ENCODE measurements at places on chromosomes 3 and 15.

GRCh38 chr15:79209690-79210089 is 72.8 kb upstream of the ANKRD34C start:
- no peak for DNase-seq

DNA sequence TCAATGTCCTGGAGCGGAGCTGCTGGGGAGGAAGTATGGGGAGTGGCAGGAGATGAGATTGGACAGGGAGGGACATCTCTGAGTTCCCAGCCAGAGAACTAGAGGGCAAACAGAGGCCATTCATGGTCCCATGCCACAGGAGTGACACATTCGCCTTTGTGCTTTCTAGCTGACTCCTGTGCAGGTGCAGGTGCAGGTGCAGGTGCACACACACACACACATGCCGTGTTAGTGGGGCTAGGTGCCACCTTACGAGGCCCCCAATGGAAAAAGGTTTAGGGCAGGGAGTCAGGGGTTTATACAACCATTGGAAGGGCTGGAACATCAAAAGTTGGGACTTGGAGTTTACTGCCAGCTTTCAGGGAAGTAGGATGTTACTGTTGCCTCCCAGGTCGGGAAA is 52.0 kb downstream of the TPRA1 start:
- no peak for DNase-seq

- no peak for DNase-seq
Observed at GRCh38 chr3:131020122-131020693, 6.4 kb downstream of the ASTE1 start.

DNA sequence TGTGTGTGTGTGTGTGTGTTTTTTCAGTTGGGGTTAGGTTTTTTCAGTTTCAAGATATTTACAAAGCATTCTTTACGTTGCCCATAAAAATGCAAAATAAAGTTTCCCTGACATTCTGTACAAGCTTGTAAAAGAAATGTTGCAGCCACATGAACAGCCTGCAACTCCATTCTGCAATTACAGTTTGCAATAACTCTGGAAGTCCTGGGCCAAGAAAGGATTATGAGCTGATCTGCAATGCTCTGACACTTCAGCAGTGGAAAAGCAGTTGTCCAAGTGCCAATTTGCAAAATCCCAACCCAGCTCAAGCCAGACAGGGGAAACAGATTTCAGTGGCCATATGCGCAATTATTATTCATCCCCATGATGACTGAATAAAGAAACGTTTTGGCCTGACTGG is 322.1 kb downstream of the MEX3B start:
- peak; percentile 49 for DNase-seq

- peak; percentile 80 for DNase-seq
Observed at GRCh38 chr3:117074826-117075225, 365.2 kb downstream of the TUSC7 start.

DNA sequence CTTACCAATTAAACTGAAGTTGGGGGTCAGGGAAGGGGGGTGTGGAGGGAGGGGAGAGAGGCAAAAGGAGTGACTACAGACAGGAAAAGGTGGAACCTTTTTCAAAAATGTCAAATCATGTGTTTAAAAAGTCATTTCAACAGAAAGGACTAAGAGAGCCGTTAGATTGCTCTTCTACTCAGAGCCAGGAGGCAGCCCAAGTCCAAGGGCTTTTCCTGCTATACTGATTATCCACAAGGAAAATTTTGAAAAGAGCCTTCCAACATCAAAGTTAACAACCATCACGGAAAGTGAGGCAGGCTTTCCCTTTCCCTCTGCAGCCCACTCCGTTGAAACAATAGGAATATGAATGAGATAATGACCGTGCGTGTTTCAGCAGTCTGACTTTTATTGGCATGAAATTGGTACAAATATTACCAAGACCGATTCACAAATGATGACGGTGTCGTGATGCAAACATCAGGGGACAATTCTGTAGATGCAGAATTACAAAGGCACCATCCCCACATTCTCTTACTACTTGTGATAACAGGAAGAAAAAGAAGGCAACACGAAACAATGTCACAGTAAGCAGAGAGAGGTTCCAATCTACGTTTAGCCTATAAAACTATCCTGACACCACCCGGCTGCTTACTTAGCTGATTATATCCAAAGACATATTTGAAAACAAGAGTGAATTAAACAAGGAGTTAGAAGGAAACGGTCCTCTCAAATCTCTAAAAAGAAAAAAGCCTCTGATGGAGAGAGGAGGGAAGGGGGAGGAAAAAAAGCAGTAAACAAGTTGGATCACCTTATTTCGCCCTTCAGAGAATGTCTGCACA is 453.7 kb downstream of the FOXP1 start:
- no peak for DNase-seq

- peak; percentile 24 for DNase-seq
Observed at GRCh38 chr15:99059010-99059981, 45.6 kb upstream of the SYNM start.

DNA sequence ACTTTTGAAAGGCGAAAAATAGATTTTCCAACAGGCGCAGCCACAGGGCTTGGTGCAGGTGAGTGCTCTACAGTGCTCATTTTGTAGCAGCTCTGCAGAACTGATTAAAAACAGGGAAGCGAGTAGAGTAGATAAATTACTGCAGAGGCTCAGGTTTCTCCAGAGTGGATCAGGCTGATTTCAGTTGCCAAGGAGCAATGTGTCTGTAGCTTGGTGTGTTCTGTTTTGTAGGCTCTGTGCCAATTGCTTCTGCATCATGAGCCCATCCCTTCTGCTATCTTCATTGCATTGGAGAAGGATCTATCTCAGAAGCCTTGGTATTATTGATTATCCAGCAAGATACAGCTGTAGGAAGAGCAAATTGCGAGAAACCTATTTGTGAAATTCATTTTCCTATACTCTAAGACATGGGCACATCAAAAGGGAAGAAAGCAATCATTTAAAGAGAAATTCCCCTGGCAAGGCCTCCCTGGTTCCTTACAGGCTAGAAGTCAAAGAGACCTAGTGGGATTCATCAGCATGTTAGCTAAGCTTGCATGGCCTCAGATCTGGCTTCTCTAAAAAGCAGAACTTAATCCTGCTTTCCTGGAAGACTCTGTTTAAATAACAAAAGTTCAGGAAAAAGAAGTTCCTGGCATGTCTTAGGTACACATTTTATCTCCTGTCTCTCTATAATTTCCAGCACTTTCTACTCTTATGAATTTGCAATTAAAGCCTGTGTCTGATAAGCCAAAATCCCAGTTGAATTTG is 432.4 kb upstream of the ATP10A start:
- no peak for DNase-seq

- DNase-seq, result no peak
Observed at GRCh38 chr3:112640930-112641801, at the start of gene CCDC80. TSS of gene CCDC80 (minus strand) at chr3:112641143. CDS start at chr3:112639905, 1,238 bp downstream.

- DNase-seq, result no peak
Observed at GRCh38 chr3:128879991-128880390, 571 bp downstream of the ACAD9 start.

- DNase-seq, result peak; percentile 52
Observed at GRCh38 chr15:35624881-35625280, 78.9 kb upstream of the DPH6 start.

All from NCI-H446 (cell line).